ENCODE measurements at places on chromosomes 7 and 10. TPM values are rescaled to one million over a fixed set of nuclear protein-coding genes. Genes with fewer than 3 reads are reported as not detected.

The TRIM74 gene
- total RNA-seq = not detected

The ADGRA1 gene
- total RNA-seq = not detected

The FAM200A gene
- total RNA-seq = 7.0 TPM

The MSMB gene
- not detected for total RNA-seq

The ZNF680 gene
- 16.3 TPM for total RNA-seq

The IKZF1 gene
- total RNA-seq = not detected

The MCM10 gene
- 1.4 TPM for total RNA-seq

The WASHC2A gene
- 29.9 TPM for total RNA-seq

The KLF14 gene
- under 0.01 TPM for total RNA-seq

The SKIDA1 gene
- total RNA-seq = 0.58 TPM

The PTPRE gene
- total RNA-seq = 1.7 TPM

The C10orf53 gene
- total RNA-seq = not detected

The GPRIN2 gene
- total RNA-seq = not detected

The FEZF1 gene
- not detected for total RNA-seq

The NCF1 gene
- total RNA-seq = not detected

The AS3MT gene
- total RNA-seq = 7.5 TPM

The TMEM139 gene
- not detected for total RNA-seq

The HECW1 gene
- not detected for total RNA-seq

The ZDHHC4 gene
- 58.6 TPM for total RNA-seq

The WNT8B gene
- total RNA-seq = not detected

The AOAH gene
- total RNA-seq = not detected

The DNAJB9 gene
- total RNA-seq = 45.8 TPM

The AHCYL2 gene
- total RNA-seq = 4.6 TPM

The GNGT1 gene
- total RNA-seq = not detected
